ENCODE measurements at places on chromosomes 11 and 22. TPM values are rescaled to one million over a fixed set of nuclear protein-coding genes. Genes with fewer than 3 reads are reported as not detected.

The DEUP1 gene
- total RNA-seq, result not detected

The C11orf65 gene
- 0.74 TPM for total RNA-seq

The TSPAN32 gene
- total RNA-seq, result 24.0 TPM

The POGLUT3 gene
- total RNA-seq, result 22.2 TPM

The MIAT gene
- 1.3 TPM for total RNA-seq

The PIWIL4 gene
- total RNA-seq, result 2.0 TPM

The ENTHD1 gene
- not detected for total RNA-seq

The NXPE2 gene
- 0.36 TPM for total RNA-seq

The SEC14L3 gene
- total RNA-seq, result not detected

The PHF21B gene
- total RNA-seq, result 0.97 TPM

The RAB39A gene
- total RNA-seq, result 0.51 TPM

The CREB3L1 gene
- 14.7 TPM for total RNA-seq

Measured in right cardiac atrium (tissue), 5 donors.